KG1 (cell line): ENCODE measurements at places on chromosomes 5 and 9.

- no peak for DNase-seq
Observed at GRCh38 chr5:128596071-128596470, 58.0 kb upstream of the FBN2 start.

DNA sequence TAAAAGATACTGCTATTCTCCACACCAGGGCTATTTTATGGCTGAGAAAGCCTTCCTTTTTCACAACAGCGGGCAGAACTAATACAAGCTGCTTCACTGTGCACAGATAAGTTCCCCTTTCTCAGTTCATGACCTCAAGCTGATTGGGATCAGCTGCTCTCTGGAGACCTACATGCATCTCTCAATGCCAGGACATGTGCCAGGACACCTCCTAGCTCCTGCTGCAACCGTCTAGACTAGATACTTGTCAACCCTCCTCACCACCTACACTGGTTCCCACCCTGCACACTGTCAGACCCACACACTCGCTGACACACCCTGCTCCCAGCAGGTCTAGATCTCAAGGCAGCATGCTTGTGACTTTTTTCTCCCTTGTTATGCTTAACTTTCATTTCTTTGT is 39.8 kb downstream of the STARD4 start:
- DNase-seq = peak; percentile 13

DNA sequence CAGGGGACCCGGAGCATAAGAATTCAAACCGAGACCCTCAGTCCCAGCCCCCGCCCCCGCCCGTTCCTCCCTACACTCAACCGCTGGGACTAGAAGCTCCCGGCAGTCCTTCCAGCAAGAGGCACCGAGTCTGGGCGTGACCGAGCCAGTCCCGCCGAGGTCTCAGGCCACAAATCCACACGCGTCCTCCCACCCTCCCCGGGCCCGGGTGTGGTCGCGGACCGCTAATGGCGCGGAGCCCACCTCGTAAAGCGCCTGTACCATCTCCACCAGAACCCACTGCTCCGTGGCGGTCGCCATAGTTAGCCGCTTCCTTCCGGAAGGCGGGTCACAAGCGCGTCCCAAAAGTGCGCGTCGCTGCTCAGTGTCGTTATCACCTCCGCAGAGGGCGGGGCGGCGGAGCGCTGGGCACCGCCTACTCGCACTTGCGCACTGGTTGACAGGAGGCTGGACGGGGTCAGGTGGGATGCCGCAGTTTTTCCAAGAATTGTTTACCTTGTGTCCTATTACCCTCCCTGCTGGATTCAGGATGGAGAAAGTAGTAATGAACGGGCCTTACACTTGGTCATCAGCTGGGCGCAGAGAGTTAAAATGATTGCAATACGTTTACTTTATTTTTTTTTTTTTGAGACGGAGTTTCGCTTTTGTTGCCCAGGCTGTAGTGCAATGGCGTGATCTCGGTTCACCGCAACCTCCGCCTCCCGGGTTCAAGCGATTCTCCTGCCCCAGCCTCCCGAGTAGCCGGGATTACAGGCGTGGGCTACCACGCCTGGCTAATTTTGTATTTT is at the start of gene SPTLC1:
Gene SPTLC1, minus strand, starts transcription at position 343 of the 788 bp plus-strand sequence. Its CDS starts 43 bp downstream, at position 300.
- peak; percentile 62 for DNase-seq

GRCh38 chr5:150469718-150470469 is 20.4 kb upstream of the RPS14 start:
- DNase-seq = no peak

DNA sequence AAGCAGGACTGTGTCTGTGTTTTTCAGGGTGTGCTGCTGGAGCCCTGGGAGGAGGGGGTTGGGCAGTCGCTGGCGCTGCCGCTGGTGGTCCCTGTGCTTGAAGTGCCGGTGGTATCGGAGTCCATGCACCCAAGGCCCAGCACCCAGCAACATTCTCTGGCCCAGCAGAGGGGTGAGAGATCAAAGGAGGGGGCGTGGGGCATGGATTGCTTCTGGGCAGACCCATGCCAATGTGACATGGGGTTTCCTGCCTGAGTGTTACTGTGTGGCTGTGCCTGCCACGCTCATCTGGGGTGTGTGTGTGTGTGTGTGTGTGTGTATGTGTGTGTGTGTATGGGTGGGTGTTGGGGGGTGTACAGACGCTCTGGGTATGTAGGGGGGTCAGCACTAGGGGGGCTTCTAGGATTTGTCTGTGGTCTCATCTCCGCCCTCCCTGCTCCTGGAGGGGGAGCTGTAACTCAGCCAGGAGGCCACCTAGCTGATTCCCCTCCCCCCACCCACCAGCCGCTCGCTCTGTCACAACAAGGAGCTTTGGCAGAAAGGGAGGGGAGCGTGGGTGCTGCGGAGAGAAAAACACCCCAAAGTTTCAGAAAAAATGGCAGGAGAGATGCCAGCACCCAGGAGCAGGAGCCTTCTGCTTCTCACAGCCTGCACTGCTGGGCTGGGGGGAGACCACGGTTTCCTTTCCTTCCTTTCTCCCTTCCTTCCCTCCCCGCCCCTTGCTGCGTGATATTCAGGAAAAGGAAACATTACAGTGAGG is 35.9 kb upstream of the HSPA9 start:
- no peak for DNase-seq

DNA sequence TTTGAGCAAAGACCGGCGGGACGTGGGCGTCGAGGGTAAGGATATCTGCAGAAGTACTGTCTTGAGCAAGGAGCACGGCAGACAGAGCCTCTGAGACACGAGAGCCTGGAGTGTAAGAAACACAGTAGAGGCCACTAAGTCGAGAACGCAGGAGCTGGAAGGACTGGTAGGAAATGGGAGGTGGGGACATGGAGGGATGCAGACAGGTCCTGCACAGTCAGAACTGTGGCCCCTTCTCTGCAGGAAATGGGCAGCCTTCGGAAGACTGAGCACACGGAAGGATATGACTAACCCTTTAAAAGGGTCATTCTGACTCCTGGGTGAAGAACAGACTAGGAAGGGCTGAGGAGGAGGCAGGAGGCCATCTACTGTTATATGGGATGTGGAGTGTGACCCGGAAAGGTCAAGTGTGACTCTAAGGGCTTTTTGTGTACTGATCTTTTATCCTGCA is 1.4 kb upstream of the CAMSAP1 start:
- no peak for DNase-seq

GRCh38 chr5:143582176-143582575 is 178.7 kb upstream of the NR3C1 start:
- DNase-seq = no peak

DNA sequence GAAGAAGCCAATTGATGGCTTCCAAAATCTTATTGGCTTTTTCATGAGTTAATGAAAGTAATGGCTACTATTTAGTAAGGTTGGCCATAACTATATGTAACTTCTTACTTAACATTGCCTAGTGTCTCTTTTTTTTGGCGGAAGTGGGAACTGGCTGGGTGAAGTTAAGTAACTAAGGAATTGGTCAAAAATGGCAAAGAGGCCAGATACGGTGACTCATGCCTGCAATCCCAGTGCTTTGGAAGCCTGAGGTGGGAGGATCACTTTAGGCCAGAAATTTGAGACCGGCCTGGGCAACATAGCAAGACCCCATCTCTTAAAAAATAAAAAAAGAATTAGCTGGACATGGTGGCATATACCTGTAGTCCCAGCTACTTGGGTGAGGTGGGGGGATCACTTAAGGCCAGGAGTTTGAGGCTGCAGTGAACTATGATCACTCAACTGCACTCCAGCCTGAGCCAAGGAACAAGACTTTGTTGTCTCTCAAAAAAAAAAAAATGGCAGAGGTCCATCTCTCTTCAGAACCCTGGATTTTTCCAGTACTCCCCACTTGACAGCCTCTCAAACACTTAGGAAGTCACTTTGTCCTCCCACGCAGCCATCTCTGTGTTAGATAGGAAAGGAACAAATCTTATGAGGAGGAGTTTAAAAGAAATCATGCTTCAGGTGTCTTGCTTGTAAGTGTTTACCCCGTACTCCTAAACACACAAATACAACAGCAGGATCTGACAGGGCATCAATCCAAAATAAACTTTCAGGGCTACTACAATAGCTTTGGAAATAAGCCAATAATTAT is 75.7 kb downstream of the TEK start:
- DNase-seq = no peak

- no peak for DNase-seq
Observed at GRCh38 chr9:102072059-102072764, 333.8 kb upstream of the GRIN3A start.

DNA sequence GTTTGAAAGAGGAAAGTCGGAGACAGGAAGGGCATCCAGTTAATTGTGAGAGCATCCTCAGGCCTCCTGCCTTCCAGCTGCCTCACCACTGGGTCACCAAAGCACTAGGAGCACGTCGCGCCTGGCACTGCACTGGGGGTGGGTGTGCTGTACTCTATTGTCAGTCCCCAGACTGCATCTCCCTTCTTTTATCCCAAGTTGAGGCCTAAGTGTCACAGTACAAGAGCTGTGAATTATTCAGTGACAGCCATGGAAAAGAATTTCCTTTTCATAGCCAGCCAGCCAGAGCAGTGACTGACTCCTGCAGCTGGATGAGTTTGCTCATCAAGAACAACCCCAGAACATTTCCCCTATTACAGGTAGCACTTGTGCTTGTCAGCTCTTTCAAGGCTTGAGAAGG is 16.3 kb downstream of the CLTA start:
- no peak for DNase-seq

- no peak for DNase-seq
Observed at GRCh38 chr5:74673011-74673790, 11.8 kb upstream of the HEXB start.

DNA sequence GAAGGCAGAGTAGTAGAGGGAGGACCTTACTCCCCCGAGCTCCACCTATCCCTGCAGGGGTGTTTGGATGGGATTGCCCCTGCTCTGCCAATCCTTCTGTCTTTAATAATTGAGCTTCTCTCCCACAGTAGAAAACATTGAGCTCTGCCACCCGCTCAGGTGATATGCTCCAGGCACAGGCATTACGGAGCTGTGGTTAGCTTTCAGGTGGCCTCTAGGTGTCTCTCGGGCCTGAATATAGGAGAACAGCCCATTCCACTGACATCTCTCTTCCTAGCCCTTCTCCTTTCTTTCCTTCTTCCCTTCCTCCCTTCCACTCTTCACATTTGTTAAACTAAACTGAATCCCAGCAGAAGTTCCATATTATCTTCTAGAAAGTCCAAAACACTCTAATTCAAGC is 203.4 kb downstream of the SYK start:
- no peak for DNase-seq

DNA sequence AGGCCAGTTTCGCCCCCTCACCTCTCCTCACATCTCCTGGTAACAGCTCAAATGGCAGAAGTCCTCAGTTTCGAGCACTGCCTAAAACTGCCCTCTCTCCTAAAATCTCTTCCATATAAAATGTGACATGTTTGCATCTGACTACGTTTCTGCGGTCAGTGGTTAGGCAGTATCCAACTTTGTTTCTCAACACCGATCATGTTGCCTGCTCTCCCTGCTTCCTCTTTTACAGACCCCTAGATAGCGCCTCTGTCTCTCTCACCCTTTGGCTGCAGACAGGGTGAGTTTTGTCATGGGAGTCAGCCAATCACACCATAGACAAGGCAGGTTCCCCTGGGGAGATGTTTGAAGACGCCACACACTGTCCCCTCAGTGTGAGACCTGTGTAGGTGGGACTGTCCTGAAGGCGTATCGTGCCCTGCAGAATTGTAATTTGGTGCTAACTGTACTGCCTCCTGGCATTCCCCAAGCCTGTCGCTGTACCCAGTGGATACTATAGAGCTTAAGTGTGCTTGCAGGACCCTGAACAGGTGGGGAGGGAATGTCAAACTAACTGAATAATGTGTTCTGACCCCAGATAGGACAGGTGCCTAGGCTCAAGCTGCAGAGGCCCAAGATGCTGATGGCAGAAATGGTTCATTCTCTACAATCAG is 1.1 kb downstream of the HEXB start:
- DNase-seq = no peak

DNA sequence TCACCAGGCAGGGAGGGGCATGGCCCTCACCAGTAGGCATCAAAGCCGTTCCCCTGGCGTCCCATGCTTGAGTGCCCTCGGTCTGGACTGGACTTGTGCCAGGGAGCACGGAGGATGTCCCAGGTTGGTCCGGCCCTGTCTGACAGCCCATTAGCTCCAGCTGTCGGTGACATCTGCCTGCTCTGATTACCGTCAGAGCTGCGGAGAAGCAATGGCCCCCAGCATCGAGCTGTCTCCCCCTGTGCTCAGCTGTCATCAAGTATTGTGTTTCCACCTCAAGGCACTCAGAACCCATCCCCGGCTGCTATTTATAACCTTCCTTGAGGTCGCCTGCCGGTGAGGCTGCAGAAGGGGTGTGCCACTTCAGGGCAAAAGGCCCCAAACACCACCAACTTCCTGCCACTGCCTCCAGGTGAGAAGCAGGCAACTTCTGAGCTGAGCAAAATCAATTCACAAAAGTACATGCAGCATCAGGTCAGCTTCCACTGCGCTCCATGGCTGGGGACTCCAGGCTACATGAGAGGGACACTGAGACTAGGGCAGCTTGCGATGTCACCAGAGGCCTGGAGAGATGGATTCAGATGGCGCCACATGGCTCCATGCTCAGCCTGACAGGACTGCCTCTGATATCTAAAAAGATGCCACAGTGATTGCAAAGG is 142.7 kb downstream of the C5orf15 start:
- DNase-seq = no peak

DNA sequence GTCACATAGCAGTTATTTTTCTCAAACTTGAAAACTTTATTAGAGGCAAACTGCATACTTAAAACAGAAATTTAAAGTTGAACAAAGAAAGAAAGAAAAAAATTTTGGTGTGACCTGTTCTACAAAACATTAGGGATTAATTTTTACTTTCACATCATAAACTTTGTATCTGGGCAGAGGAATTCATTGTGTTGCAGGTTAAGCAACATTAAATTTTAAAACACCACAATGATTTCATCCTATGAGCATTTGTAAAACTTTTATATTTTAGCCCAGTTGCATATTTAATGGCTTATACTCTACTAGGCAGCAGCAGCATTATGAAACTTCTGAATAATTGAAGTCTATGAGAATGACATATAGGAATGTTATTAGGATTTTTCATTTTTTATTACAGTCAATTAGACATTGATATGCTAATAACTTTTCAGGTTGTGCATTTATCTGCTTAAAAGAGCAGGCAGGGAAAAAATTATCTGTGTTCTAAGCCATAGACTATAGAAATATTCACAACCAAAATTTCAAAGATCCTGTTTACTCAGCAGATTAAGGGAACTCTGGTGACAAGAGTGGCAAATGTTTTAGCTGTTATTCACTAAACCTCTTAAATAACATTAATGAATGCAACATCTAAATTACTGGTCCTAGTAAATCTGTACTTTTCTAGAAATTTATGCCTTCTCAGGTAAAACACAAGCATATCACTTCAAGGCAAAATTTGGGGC is 1088.5 kb upstream of the CDH6 start:
- no peak for DNase-seq

DNA sequence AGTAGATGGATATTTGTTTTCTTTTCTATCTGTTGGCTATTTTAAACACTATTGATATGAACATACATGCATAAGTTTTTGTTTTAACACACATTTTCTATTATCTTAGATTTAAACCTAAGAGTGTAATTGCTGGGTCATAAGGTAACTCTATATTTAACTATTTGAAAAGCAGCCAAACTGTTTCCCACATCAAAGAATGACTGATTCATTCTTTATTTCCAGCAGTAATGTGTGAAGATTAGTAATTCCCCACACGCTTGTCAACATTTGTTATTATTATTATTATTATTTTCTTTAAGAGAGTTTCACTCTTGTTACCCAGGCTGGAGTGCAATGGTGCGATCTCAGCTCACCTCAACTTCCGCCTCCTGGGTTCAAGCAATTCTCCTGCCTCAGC is 1495.8 kb downstream of the EFNA5 start:
- no peak for DNase-seq
